ENCODE measurements at places on chromosomes 3 and 15. TPM values are rescaled to one million over a fixed set of nuclear protein-coding genes. Genes with fewer than 3 reads are reported as not detected.

The CPEB1 gene
- total RNA-seq: 2.4 TPM

The GOLGA8M gene
- 0.75 TPM for total RNA-seq

The MESP1 gene
- 0.85 TPM for total RNA-seq

The LRRC2 gene
- total RNA-seq: not detected

The PLA2G4E gene
- total RNA-seq: not detected

The SLC41A3 gene
- 111 TPM for total RNA-seq

The CHAC1 gene
- 28.5 TPM for total RNA-seq

The TRH gene
- total RNA-seq: not detected

The RBPMS2 gene
- total RNA-seq: not detected

The USP3 gene
- total RNA-seq: 61.9 TPM

The PLIN1 gene
- total RNA-seq: 39.3 TPM

The MYZAP gene
- 7.6 TPM for total RNA-seq

GRCh38 chr3:159721324-159721723 is 267.3 kb upstream of the IL12A start:
- H3K27me3 ChIP-seq: no peaks in the 10 kb centered on the region
- H3K4me1 ChIP-seq: no peaks in the 10 kb centered on the region
- H3K27ac ChIP-seq: no peak overlapping the region
- no peak for DNase-seq

DNA sequence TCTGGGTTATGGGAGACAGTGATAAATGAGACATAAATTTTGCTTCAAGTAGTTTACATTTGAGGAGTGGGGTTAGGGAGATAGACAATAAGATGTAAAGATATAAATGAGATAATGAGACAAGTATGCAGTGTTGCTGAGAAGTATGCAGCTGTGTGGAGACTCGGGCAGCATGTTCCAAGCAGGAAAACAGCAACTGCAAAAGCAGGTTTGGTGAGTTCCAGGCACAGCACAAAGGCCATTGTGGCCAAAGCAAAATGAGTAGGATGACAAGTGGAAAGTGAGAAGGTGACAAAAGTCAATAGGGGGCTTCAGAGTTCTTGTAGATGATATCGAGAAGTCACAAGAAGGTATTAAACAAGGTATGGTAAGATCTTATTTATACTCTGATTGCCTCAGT is 259.1 kb upstream of the PEX5L start:
- H3K4me3 ChIP-seq: no peak overlapping the region
- H3K4me1 ChIP-seq: no peaks in the 10 kb centered on the region
- no peak overlapping the region for H3K27ac ChIP-seq
- H3K27me3 ChIP-seq: no peaks in the 10 kb centered on the region
- no peak for DNase-seq

GRCh38 chr3:145209561-145209960 is 951.4 kb downstream of the PLOD2 start:
- H3K4me1 ChIP-seq: no peaks in the 10 kb centered on the region
- no peak for DNase-seq
- H3K27me3 ChIP-seq: no peaks in the 10 kb centered on the region
- H3K4me3 ChIP-seq: no peak overlapping the region
- no peaks in the 10 kb centered on the region for H3K36me3 ChIP-seq

DNA sequence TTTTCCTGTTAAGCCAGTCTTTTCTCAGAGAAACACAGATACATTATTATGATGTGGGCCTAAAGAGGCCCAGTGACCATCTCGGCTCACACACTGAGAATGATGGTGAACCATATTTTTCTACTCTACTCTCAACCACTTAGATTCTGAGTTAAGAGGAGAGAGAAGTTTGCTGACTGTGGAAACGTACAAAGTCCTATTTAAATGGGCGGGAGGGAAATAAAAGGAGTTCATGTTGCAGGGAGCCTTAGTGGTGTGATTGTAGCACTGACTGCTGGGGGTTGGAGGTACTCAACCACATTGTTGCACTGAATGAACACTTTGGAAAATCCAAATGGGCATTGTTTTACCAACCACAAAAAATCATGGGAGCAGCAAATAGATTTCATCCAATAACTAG is 51.0 kb downstream of the ATP8B4 start:
- H3K27ac ChIP-seq: no peak overlapping the region
- H3K4me3 ChIP-seq: no peak overlapping the region
- H3K27me3 ChIP-seq: no peaks in the 10 kb centered on the region
- no peaks in the 10 kb centered on the region for H3K4me1 ChIP-seq
- no peak for DNase-seq

GRCh38 chr3:56347219-56347871 is 120.9 kb downstream of the ERC2 start:
- DNase-seq: no peak
- H3K4me1 ChIP-seq: no peaks in the 10 kb centered on the region
- H3K36me3 ChIP-seq: no peaks in the 10 kb centered on the region
- H3K27ac ChIP-seq: no peak overlapping the region

- no peak for DNase-seq
- H3K36me3 ChIP-seq: no peaks in the 10 kb centered on the region
- no peak overlapping the region for H3K4me3 ChIP-seq
- no peaks in the 10 kb centered on the region for H3K27me3 ChIP-seq
- H3K4me1 ChIP-seq: no peaks in the 10 kb centered on the region
- no peak overlapping the region for H3K27ac ChIP-seq
These were observed 325.8 kb upstream of the NAALADL2 start for GRCh38 chr3:174533286-174533685.

GRCh38 chr15:86506401-86506800 is 426.7 kb downstream of the AGBL1 start:
- no peak for DNase-seq
- H3K4me3 ChIP-seq: no peak overlapping the region
- H3K27me3 ChIP-seq: no peaks in the 10 kb centered on the region

GRCh38 chr3:6532101-6532500 is 328.8 kb upstream of the GRM7 start:
- H3K27me3 ChIP-seq: no peaks in the 10 kb centered on the region
- no peak overlapping the region for H3K4me3 ChIP-seq
- H3K4me1 ChIP-seq: no peaks in the 10 kb centered on the region

DNA sequence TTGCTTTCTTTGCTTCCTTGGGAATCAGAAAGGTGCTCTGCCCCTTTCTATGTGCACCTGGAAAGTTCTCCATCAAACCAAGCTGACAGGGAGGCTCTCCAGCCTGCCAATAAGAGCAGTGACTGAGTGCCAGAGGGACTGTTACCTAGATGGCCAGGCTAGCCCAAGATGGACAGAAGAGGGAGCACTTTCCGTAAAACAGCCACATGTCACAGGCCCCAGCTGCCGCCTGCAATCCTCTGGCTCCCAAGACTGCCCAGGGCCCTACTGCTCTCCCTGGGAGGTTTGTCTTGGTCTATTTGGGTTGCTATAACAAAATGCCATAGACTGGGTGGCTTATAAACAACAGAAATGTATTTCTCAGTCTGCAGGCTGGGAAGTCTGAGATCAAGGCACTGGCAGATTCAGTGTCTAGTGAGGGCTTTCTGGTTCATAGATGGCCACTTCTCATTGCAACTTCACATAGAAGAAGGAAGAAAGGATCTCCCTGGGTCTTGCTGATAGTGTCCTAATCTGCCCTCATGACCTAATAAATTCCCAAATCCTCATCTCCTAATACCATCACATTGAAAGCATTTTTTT is 72.3 kb downstream of the TAMM41 start:
- H3K27me3 ChIP-seq: no peaks in the 10 kb centered on the region
- no peak overlapping the region for H3K27ac ChIP-seq
- no peak for DNase-seq
- no peak overlapping the region for H3K4me3 ChIP-seq

DNA sequence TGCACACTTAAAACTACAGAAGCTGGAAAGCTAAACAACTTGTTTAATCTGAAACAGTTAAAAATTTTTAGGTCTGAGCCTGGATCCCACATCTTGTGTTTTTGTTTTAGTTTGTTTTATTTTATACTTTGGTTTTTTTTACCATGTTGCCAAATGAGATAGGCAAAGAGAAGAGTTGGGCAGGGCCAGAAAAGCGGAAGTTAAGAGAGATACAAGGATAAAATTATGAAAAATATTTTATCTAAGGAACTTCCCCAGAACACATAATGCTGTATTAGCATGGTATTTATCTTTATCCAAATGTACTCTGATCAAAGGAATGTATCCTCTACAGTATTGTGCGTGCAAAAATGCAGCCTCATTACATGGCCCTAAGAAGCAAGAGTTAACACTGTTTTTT is 50.7 kb downstream of the PROS1 start:
- no peaks in the 10 kb centered on the region for H3K4me1 ChIP-seq
- no peaks in the 10 kb centered on the region for H3K27me3 ChIP-seq
- no peaks in the 10 kb centered on the region for H3K36me3 ChIP-seq
- no peak for DNase-seq

GRCh38 chr3:186821429-186822387 is 15.4 kb upstream of the RFC4 start:
- no peak for DNase-seq
- H3K4me3 ChIP-seq: no peak overlapping the region
- H3K4me1 ChIP-seq: no peaks in the 10 kb centered on the region
- H3K27ac ChIP-seq: no peak overlapping the region

GRCh38 chr3:114623420-114624046 is 329.7 kb downstream of the TIGIT start:
- no peaks in the 10 kb centered on the region for H3K36me3 ChIP-seq
- peak overlapping the region; percentile 86 for H3K27ac ChIP-seq
- no peak for DNase-seq

GRCh38 chr15:77527164-77527778 is 105.4 kb downstream of the LINGO1 start:
- no peak overlapping the region for H3K4me3 ChIP-seq
- H3K27ac ChIP-seq: no peak overlapping the region
- H3K27me3 ChIP-seq: no peaks in the 10 kb centered on the region
- DNase-seq: no peak
- H3K4me1 ChIP-seq: no peaks in the 10 kb centered on the region
- H3K36me3 ChIP-seq: no peaks in the 10 kb centered on the region

GRCh38 chr3:59751606-59752005 is 701.8 kb upstream of the CFAP20DC start:
- H3K36me3 ChIP-seq: no peaks in the 10 kb centered on the region
- no peak for DNase-seq
- H3K4me3 ChIP-seq: no peak overlapping the region
- H3K27me3 ChIP-seq: no peaks in the 10 kb centered on the region

DNA sequence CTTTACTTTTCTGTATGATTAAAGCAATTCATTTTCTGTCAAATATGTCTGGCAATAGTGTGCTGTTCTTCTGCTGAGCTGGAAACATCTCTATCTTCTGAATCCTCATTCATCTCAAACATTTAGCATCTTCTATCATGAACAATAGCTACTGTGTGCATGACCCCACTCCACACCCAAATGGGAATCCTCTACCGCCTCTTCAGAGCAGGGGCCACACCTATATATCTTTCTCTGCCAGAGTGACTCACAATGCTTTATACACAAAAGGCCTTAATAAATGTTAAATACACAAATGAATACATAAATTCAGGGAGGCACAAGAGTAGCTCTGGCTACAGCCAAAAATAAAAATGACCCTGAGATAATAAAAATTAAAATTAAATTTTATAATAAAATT is 8.0 kb downstream of the ALDH1A2 start:
- no peak overlapping the region for H3K4me3 ChIP-seq
- no peak overlapping the region for H3K27ac ChIP-seq

GRCh38 chr3:183537295-183537730 is 18.2 kb downstream of the KLHL6 start:
- no peak overlapping the region for H3K4me3 ChIP-seq
- no peaks in the 10 kb centered on the region for H3K4me1 ChIP-seq
- DNase-seq: peak; percentile 72
- no peaks in the 10 kb centered on the region for H3K27me3 ChIP-seq

DNA sequence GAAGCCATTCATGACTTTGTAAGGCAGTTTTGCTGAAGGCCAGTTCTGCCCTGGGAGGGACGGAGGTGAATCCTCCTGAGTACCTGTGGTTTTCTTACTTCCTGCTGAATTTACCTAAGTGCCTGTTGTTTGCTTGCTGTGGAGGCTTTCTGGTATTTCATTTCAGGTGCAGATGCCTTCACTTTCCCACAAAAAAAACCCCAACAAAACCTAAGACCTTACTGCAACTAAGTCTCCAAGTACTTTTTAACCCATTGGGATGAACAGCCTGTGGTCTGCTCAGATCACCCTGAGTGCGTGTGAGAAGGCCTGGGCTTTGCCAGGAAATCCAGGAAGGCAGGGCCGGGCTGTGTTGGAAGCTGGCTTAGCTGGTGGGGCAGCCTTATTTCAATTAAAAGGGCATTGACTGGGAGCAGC is 65.3 kb downstream of the IGF1R start:
- no peak for DNase-seq
- no peak overlapping the region for H3K4me3 ChIP-seq
- H3K27ac ChIP-seq: peak overlapping the region; percentile 69
- peaks cover 2% of the 10 kb centered on the region for H3K36me3 ChIP-seq
- no peaks in the 10 kb centered on the region for H3K27me3 ChIP-seq

Measured in ascending aorta (tissue), 2 donors.